Stimulated activated naive CD4-positive, alpha-beta T cell treated with Interleukin-2 at 50 U/mL for 16 hours (primary cell): ENCODE measurements at places on chromosomes 16 and 17.
A peak's percentile ranks its signal among the peaks of the same experiment; 100 is the strongest.

DNA sequence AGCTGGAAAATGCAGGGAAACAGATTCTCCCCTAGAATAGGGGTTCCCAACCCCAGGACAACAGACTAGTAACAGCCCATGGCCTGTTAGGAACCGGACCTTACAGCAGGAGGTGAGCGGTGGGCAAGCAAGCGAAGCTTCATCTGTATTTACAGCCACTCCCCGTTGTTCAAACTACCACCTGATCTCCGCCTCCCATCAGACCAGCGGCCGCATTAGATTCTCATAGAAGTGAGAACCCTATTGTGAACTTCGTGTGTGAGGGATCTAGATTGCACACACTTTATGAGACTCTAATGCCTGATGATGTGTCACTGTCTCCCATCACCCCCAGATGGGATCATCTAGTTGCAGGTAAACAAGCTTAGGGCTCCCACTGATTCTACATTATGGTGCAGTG, 3.5 kb downstream of the CD300LB start:
- no peak for DNase-seq

DNA sequence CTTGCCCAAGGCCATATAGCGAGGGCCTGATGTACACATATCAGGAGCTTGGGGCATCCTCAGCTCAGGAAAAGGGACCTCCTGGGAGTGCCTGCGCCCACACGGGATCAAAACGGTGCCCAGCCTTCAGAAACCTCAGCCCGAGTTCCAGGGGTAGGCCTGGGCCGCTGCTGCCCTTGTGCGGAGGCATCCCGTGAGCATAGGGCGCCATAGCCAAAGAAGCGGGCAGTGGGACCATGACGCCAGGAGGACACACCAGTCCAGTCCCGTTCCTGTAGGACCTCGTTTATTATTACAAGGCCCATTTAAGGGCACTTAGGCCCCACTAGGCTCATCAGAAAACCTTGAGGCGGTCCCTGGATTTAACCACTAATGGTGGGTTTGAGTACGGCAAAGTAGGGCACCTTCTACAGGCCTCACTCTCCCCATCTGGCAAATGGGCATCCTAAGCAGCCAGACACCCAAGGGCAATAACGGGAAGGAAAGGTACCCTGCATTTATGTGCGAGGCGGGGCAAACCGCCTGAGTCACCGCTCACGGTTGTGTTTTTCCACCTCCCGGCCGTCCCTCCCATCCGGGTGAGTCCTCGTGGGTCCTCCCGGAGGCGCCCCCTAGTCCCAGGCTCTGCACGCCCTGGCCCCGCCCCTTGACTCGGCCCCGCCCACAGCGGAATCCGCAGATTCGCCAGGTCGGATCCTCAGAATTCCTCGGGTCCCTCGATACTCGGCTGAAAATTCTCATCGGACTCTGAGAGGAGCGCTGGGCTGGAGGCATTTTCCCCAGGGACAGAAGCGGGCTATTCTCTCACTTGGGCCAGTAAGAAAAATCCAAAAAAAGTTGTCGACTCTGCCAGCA, 726 bp upstream of the SETD1A start:
- peak; percentile 91 for DNase-seq

GRCh38 chr17:4142107-4142900, 526 bp downstream of the ZZEF1 start:
- DNase-seq, result peak; percentile 35

- DNase-seq, result no peak
Observed at GRCh38 chr17:32802306-32802705, 74.6 kb downstream of the MYO1D start.

DNA sequence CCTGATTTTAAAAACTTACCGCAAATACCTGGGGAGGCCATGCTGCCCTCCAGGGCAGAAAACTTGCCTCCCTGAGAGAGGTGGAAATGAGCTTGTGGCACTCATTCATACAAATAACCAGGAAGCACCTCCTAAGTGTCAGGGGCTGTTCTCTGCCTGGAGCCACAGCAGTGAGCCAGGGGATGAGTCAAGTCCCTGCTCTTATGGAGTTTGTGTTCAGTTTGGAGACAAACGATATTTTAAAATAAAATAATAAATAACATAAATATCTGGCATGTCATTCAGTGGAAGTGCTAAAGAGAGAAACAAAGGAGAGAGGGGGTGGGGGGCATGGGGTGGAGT, 313.8 kb downstream of the C16orf95 start:
- no peak for DNase-seq

DNA sequence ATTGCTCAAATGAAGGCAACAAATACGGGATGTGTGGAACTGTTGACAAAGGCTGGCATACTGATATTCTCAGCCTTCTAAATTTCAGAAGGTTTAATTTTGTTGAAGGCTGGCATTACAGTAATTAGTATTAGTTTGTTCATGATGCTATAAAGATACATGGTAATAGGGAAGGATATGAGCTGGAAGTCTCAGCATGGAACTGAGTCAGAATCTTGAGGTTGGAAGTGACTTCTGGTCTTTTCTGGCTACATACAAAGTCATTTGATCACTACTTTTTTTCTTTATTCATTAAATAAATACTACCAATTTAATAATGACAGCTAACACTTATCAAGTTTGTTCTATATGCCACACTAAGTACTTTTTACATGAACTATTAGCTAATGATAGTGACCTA, 22.6 kb downstream of the RABEP1 start:
- no peak for DNase-seq

DNA sequence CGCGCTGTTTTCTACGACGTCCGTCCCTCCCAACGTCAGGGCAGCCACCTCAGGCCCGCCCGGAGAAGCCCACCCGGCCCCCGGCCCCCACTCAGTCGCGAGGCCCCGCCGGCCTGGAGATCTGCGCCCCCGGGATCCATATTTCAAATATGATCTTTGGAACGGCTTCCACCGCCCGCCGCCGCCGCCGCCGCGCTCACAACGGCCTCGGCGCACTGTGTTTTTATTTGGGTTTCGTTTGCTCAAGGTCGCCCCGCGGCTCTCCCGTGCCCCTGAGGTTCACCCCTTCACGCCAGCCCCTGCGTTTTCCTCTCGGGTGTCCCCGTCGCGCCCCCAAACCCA, 4.2 kb upstream of the CBX4 start:
- DNase-seq, result no peak
